Activated CD4-positive, alpha-beta T cell treated with anti-CD3 and anti-CD28 coated beads, Interleukin-2, amount 10 ng/mL, durations not matched to agents 24 days and 14 days (primary cell): ENCODE measurements at places on chromosomes 13 and 19. TPM values are rescaled to one million over a fixed set of nuclear protein-coding genes. Genes with fewer than 3 reads are reported as not detected.

DNA sequence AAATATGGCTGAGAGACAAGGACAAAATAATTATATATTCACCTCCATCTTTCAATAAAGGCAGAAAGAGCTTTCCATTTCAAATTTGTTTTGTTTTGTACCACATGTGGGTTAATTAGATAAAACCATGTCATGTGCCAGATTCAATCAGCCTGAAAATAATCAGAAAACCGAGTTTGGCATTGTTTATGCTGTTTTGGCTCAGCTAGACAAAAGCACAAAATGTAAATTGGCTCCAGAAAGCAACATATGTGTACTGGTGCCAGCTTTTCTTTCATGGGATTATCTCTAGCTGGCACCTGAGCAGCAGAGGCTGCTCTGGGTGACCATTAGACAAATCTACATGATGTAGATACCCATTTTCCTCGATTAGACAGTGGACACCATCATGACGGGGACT lies 9.2 kb upstream of the DNAJC15 start:
- no peak for DNase-seq

DNA sequence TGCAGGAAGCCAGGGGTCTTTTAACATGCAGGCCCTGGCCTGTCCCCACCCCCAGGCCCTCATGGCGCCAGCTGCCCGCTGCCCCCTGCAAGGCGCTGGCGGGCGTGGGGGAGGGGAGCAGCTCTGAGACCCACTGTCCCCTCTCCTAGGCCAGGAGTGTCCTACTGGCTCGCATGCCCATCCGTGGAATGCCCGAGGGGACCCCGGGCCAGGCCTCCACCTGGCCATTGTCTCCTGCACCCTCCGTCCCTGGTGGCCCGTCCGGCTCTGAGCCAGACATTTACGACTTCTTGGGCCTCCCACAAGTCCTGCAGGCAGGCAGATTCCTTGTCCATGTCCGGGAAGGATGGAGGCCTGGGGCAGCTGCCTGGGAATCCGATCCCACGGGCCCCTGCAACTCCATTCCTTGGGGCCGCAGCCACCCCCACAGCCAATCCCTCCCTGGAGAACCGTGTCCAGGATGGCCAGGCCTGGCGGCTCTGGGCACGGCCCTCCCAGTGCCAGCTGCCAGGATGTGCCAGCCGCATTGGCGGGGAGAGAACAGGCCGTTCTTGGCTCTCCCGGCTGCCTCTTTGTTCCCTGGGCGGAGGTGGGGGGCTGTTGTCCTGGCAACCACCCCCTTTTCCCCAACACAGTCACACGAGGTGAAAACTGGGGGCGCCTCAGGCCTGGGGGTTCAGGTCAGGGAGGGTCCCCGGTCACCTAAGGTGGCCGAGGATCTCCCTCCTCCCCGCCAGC lies 10.5 kb upstream of the PLIN3 start:
- DNase-seq = no peak

GRCh38 chr19:57099199-57099661 lies 20.6 kb upstream of the USP29 start:
- peak; percentile 76 for DNase-seq

DNA sequence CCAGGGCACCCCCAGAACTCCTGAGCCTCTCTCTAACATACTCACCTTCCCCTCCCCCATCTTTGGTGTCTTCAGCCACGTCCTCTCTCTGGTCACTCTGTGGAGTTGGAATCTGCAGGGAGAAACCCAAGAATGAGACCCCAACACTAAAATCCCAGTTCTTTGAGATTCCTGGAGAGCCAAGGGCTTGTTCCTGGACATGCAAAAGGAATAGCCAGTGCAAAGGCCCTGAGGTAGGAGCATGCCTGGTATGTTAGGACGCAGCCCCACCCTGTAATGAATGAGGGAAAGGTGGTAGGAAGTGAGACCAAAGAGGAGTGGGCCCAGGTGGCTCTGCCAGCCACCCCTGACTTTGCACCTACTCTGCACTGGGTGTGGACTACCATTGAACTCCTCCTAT lies 2.4 kb upstream of the LPAR2 start:
- no peak for DNase-seq

DNA sequence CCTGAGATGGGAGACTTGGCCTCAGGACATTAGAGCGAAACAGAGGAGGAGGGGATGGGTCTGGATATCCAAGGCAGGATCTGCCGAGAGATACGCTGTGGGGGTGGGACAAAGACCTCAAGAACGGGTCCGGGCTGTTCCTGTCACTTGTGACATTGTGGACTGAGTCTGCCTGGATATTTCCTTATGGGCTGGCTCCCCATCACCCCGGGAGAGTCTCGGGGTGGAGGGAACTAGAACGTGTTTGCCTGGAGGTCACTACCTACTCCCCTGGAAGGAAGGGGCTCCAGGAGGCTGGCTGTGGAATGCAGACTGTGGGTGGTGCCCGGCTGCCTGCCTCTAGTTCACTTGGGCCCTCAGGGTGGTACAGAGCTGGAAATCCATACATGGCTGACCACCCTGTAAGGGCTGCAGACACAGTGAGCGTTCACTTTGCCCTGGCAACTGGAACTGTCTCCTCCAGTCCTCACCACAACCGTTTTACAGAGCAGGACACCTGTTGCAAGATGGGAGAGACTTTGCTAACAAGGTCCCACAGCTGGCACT lies 26.4 kb downstream of the DNM2 start:
- DNase-seq = no peak

Gene MUC16
- not detected in 2 replicates for total RNA-seq

Gene CLDN10
- not detected in 2 replicates for total RNA-seq

Gene ERICH6B
- not detected in 2 replicates for total RNA-seq

Gene CEACAM16
- not detected in 2 replicates for total RNA-seq

Gene GNG7
- total RNA-seq = 0.07 and 0.09 TPM in 2 replicates

Gene ZNF486
- total RNA-seq = 3.4 and 4.4 TPM in 2 replicates
